ENCODE measurements at places on chromosomes 16 and 17.

DNA sequence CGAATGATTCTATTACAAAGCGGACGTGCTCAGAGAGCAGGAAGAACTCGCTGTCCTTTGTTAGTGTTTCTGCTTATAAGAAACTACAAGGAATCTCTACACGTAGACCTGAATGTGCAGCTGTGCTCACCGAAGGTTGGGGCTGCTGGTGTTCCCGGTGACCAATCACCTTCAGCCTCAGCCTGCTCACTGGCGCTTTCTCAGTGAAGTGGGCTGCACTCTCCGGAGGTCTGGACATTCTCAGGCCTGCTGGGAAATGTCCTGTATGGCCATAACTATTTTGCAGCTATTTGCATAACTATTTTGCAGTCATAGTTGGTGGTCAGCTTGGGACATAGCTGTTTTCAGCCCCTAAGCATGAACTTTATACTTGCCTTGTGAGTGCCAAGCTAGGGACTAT lies 9.7 kb upstream of the CIAO3 start:
- DNase-seq, result no peak

DNA sequence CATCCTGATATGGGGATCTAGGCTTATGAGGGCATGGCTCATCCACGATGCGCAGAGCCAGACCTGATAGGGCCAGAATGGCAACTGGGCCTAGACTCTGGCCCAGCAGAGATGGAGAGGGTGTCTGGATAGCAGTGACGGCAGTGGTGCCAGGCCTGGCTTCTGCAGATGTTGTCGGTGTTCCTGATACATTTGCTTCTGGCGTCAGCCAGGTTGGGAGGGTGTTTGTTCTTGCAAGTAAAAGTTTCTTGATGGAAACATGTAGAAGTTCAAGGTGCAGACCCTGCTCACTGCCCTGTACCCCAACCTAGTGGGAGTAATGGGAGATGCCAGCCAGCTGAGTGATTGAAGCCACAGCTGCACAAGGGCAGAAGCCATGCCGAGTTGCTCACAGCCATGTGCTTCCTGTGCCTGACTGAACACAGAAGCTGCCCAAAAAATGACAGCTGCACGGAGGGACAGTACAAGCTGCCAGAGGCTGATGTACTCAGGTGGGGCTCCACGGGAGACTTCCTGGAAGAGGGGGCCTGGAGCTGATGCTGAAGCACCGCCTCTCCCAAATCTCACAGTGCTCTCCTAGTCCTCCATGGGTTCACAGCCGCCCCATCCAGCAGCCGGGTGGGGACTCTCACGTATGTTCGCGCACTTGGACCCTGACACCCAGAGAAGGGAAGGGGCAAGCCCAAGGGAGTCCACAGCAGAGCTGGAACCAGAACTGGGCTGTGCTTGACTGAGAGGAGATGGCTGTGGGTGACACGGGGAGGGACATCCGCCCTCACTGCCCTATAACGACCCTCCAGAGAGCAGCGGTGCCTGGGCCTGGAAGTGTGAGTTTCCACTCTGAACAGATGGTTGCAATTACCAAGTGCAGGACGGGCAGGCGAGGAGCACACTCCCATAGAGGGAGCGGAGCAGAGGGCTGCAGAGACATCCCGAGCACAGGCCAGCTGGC lies 78.7 kb downstream of the N4BP1 start:
- DNase-seq, result no peak

DNA sequence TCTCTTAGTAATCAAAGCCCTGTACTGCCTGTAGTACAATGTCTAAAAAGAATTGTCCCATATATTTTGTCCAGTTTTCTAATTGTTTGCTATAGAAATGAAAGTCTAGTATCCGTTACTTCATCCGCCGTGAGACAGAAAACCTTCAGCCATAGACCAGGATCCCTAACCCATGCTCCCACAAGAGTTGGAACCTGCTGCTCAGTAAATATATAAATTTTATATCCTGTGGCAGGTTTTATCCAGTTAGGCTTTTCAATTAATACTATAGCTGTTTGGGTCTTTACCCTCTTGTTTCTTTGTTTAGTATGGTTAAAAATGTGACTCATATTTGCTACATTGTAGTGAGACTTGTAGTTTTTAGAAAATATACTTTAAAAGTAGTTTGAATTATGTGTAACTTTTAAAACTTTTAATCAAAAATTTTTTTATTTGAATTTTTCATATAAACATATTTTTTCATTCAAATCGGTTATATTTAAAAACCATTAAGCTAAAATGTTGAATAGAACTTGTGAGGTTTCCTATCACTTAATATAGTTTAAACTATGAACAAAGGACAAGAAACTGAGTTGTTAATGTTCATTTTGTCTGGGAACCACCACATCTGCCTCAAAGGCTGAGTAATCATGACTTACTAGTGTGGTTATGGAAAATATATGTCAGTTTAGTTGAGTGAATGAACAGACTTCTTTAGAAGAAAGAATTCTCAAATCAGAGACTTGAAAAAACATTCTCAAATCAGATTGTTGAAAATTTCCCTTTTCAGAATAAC lies 54.8 kb downstream of the VMP1 start:
- DNase-seq, result no peak

GRCh38 chr17:63841350-63842172 lies 924 bp downstream of the SMARCD2 start:
- peak; percentile 78 for DNase-seq

DNA sequence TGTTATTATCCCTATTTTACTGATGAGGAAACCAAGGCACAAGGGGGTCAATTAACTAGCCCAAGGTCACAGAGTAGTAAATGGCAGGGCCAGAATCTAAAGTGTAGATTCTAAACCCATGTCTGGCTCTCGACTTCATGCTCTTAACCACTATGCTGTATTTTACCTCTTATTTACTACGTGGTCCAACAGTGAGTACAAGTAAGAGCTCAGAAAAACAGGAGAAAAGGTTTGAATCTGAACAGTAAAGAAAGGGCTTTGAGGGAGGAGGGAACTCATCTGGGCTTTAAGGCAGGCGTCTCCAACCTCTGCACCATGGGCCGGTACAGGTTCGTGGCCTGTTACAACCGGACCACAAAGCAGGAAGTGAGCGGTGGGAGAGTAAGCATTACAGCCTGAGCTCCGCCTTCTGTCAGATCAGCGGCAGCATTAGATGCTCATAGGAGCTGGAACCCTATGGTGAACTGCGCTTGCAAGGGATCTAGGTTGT lies 62.9 kb downstream of the SMURF2 start:
- no peak for DNase-seq

DNA sequence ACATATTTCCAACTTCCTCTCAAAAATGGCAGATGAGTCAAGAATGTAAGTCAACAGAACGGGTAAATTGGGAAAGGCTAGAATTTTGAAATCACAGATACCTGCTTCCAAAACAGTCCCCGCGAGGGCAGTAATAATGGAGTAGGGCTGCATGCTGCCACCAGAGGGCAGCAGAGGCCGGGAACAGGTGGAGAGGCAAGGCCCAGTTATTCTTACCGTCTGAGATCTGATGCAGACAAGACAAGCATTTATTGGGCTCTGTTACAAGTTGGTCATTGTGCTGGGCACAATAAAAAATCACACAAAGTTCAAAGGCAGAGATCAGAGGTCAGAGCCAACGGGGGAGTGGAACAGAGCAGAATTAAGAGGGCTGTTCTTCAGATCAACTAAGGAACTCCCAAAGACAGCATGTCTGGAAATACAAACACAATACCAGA lies 8.8 kb upstream of the MLKL start:
- DNase-seq, result peak; percentile 80
